ENCODE measurements at places on chromosomes 3 and 15.
A peak's percentile ranks its signal among the peaks of the same experiment; 100 is the strongest.

GRCh38 chr3:78701537-78701936 is 1066.3 kb downstream of the ROBO1 start:
- DNase-seq, result no peak

GRCh38 chr3:61547625-61548024 is 13.7 kb upstream of the PTPRG start:
- no peak for DNase-seq

DNA sequence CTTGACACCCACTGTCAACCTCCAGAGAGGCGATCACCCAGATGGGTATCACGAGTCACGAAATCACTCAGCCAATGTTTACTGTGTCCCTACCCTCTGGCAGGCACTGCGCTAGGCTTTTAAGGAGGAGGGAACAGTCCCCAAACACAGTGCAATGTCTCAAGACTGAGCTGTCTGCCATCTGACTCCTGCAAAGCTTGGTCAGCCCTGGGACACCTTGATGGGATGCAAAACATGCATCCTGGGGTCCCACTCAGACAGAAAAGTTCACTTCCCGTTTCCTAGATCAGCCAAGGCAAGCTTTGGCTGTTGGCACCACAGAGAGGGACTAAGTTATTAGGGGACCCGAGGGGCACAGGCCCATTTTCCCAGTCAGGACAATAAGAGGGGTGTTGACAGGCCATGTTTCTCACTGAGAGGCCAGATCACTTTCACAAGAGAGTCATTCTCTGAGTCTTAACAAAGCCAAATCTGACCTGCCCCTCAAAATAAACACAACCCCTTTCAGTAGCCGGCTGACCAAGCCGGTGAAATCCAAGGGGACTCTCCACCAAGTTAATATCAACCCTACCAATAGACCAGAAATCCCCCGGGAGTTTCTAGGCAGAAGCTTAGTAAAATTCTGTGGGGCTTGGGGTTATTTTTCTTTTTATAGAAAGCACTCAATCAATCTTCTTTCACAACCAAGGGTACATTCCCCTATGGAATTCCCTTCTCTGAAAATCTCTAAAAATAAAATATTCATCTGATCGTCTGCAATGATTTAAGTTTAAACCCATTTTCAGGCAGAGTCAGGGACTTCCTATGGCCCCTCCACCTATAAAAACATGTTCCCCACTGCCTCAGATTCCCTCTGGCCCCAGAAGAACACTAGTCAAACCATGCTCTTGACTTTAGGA is 3.5 kb downstream of the RFTN1 start:
- DNase-seq, result no peak

DNA sequence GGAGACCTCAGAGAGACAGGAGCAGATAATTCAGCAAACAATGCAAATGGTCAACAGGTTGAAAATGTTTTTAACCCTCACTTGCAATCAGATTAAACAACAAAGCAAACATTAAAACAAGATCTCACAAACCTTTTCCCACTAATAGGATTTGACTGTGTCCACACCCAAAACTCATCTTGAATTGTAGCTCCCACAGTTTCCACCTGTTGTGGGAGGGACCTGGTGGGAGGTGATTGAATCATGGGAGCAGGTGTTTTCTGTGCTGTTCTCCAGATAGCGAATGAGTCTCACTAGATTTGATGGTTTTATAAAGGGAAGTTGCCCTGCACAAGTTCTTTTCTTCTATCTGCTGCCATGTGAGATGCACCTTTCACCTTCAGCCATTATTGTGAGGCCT is 1.3 kb upstream of the LYSMD4 start:
- no peak for DNase-seq

DNA sequence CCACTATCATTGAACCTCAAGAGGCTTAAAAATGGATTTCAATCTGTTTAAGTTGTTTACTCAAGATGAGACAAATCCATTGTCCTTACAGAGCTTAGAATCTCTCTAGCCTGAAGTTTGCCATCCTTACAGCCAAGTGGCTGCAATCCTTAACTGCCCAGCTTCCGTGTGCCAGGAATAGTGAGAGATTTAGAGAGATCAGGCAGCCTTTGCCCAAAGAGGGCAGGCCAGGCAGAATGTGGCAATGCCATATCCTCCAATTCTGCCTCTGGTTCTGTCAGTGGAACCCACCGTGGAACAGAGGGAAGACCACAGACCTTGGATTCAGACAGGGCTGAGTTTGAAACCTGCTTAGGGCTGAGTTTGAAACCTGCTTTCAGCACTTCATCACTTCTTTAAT is 374.3 kb downstream of the VPS13C start:
- no peak for DNase-seq

DNA sequence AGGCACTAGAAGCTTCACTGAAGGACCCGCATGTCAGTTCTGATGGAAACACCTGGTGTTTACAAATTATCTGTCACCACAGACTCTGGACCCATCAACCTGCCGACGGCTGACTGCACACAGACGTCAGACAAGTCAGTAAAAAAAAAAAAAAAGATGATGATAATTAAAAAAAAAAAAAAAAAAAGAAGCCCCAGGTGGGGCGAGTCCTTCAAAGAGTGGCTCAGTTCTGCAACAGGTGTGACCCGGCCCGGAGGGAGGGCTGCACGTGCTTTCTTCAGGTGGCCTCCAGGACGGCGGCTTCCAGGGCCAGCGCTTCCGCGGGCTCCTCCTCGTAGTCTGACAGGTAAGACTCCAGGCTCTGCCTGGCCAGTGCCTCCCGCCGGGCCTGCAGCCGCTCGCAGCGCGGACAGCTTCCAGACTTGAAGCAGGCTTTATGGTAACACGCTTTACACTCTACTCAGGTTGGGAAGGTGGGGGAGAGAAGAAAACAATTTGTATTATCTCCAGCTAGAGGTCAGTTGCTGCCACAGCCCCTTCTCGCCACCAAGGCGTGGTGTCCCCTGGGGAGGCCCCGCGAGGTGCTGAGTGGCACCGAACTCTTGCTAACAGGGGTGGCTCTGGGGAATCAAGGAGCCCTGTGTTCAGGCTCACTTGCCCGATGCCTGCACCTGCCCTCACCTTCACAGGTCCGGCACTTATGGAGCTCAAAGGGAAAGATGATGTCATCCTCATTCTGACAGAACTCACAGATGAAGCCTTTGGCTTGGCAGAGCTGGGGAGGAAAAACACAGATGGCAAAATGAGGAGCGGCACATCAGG is 61.8 kb downstream of the RUBCN start:
- DNase-seq, result no peak

DNA sequence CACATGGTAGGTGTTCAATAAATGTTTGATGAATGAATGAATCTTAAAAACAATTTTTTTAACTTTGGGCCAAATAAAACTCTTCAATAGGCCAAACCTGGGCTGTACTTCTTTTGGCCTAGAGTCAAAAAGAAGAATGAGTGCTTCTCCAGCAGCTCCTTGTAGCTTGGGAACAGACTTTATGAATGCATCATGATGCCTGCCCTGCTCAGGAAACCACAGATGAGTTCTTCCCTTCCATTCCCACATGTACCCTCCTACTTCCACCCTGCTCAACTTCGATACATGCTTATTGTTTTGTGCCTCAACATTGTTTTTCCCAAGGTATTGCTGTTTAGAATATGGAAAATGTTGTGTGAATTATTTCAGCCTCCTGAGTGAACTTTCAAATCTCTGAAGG is 87.0 kb downstream of the FILIP1L start:
- no peak for DNase-seq

GRCh38 chr3:134328147-134328591 is 46.1 kb downstream of the AMOTL2 start:
- DNase-seq, result no peak

- DNase-seq, result no peak
Measured at GRCh38 chr15:101086394-101087171, 165.3 kb downstream of the CHSY1 start.

DNA sequence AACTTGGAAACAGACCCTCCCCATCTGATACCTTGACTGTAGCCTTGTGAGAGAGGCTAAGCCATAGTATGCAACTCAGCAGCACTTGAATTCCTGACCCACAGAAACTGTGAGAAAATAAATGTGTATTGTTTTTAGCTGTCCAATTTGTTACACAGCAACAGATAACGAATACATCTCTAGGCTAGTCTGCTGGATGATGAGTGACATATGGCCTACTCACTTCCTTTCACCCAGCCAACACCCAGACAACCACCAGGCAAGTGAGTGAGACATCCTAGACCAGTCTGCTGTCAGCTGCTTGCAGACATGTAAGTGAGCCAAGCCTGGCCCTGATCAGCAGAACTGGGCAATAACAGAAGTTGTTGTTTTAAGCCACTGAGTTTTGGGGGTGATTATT is 19.2 kb upstream of the SMAD6 start:
- no peak for DNase-seq

- peak; percentile 31 for DNase-seq
Measured at GRCh38 chr3:118144919-118145318, 889.7 kb downstream of the IGSF11 start.

- no peak for DNase-seq
Measured at GRCh38 chr3:149214702-149215101, 6.9 kb downstream of the CP start.

- no peak for DNase-seq
Measured at GRCh38 chr3:109679664-109680063, 342.3 kb upstream of the DPPA4 start.

DNA sequence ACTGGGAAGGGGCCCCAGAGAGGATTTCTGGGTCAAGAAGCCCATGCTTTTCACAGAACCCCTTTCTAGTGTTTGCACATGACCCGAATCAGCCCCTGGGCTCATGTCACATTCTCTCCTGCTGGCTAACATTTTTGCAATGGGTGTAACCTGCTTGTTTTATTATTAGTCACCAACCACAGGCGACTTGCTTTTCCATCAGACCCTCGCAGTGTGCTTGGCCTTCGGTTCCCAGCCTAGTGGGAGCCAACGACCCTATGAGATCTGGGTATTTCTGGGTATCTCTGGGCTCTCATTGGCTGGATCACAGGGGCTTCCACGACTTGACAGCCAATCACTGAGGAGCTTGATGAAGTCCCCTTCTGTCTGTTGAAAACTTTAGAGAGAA is 11.0 kb upstream of the FBLN2 start:
- DNase-seq, result no peak

- DNase-seq, result no peak
Measured at GRCh38 chr3:152606146-152606545, 228.8 kb upstream of the P2RY1 start.

DNA sequence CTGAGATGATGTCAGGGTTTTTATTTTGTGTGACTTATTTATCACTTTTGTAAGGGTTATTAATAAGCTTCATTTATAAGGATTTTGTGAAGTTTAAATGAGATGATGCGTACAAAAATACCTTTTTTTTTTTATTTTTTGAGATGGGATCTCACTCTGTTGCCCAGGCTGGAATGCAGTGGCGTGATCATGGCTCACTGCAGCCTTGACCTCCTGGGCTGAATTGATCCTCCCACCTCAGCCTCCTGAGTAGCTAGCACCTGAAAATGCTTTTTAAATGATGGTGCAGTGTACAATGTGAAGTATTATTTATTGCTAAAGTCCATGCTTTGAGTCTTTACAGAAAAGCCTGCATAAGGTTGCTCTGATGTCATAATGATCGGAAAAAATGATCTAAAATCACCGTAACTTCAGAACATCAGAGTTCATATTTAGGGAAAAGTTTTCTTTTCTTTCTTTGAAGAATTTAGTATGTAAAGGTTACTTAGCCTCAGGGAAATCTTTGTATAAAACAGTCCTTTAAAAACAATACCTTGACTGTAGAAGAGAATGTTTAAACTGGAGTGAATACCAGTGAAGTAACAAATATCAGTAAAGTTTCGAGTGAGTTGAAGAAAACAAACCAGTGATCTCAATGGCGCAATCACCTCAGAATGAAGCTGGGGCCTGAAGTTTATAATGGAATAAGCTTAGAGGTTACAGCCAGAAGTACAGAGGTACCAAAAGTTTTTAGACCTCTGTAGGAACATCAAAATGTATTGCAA is 29.7 kb downstream of the TCF12 start:
- DNase-seq, result no peak

DNA sequence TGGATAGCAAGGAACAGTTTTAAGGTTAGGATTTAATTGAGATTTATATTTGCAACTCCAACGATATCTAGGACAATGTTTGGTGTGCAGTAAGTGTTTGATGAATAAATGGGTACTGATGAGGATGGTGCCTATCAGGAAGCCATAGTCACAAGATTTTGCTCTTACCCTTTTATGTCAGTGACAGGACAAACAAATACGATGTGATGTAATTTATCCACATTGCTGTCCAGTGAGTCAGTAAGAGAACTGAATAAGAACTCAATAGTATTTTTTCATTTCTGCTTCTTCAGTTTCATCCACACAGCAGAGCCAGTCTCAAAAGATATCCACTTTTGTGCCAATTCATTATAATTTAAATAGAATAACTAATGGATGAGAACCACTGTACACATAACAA is 18.5 kb downstream of the C3orf85 start:
- no peak for DNase-seq

DNA sequence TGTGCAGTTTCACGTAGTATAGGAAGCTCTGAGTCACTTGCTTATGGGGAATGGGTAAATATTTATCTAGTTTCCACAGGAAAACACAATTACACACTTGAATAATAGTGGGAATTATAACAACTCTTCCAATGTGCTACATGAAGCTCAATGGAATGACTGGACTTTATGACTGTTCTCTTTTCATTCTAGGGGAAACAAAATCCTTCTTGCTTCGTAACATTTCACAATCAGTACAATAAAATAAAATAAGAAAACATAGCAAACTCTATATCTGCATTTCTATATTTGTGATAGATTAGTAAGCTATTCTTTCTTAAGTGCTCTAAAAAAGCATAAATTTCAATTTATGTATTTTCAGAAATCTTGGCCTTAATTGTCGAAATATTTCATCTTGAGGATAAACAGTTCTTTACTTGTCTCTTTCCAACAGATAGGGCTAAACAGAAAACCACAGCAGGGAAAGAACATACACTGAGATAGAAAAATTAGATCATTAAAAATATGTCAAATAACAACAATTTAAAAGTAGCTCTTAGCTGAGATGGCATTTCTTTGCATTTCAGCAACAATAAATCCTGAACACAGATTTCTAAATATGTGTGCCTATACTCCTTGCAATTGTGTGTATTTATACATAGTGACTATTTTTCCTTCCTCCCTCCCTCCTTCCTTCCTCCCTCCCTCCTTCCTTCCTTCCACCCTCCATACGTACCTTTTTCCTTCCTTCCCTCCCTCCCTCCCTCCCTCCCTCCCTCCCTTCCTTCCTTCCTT is 395.5 kb upstream of the KCNMB2 start:
- DNase-seq, result no peak

DNA sequence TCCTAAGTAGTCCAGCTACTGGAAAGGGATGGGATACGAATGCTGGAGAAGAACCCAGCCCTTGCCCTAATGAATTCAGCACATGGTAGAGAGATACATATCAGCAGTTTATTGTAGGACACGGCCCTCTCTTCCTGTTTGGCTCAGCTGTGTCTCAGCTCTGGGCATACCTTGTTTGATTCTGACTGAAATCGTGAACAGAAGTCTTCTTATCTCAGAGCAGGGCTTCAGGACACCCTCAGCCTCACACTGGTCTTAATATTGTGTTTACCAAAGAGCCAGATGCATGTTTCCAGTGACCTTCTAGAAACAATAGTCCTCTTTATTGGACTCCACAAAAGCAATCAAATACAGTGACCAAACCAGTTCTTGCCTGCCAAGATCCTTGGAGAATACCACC is 54.7 kb downstream of the FAM174B start:
- DNase-seq, result no peak

GRCh38 chr15:58840048-58840447 is 68.9 kb downstream of the MINDY2 start:
- DNase-seq, result no peak

- peak; percentile 66 for DNase-seq
Measured at GRCh38 chr3:151379083-151379734, 5.3 kb downstream of the P2RY12 start.
